ENCODE measurements at places on chromosomes 5 and 9.

GRCh38 chr5:62149879-62150278 lies 156.1 kb upstream of the KIF2A start:
- DNase-seq = no peak

GRCh38 chr5:38228914-38229313 lies 29.4 kb upstream of the EGFLAM start:
- DNase-seq = no peak

GRCh38 chr9:78289474-78289873 lies 7.5 kb upstream of the PSAT1 start:
- DNase-seq = no peak

DNA sequence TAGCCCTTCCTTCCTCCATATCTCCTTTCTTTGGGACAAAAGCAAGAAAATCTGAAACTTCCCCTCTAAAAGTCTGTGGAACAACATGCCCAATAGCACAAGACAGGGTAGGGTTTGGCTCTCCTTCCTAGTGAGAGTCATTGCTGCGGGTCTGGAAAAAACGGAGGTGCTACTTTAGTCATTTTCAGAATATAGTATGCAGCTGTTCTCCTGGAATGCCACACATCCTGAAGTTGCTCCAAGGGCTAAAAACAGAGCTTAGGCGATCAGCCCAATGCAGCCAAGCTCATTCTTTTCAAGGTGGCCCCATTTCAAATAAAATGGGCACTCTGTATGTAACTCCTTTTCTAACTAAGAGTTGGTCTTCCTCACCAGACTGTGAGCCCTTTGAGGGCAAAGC lies 39.5 kb upstream of the MYOT start:
- DNase-seq = no peak

DNA sequence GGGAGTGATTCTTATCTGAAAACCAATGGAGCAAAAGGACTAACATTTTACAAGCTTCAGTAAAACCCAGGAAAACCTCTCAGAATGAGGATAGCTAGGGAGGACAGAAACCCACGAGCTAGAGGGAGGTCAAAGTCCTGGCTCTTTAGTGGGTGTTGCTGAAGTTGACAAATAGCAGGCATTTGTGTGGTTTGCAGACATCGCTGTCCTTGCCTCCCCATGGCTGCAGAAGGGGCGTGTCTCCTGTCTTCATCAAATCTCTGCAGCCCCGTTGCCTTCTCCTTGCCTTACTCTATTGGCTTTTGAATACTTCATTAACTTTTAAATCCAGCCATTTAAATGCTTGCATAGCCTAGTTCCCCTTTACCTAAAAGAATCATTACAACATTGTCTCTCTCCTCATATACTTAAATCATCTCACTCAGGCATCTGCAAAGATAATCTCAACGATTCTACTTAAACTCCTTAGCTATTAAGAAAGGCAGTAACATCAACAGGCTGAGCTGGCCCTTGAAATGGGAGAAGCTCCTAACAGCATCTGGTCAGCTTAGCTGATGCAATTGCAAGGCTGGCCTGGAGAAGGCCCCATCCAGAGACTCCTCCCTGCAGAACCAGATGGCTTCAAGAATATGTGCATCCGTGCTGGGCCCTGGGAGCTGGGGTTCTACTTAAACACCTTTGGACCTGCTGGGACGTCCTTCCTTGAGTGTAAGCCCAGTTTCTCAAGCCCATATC lies 152.8 kb upstream of the TAS2R1 start:
- no peak for DNase-seq

GRCh38 chr5:35281613-35282012 lies 51.3 kb upstream of the PRLR start:
- no peak for DNase-seq

- DNase-seq = no peak
These were observed 87.0 kb downstream of the ANGPTL2 start for GRCh38 chr9:127035423-127035822.

DNA sequence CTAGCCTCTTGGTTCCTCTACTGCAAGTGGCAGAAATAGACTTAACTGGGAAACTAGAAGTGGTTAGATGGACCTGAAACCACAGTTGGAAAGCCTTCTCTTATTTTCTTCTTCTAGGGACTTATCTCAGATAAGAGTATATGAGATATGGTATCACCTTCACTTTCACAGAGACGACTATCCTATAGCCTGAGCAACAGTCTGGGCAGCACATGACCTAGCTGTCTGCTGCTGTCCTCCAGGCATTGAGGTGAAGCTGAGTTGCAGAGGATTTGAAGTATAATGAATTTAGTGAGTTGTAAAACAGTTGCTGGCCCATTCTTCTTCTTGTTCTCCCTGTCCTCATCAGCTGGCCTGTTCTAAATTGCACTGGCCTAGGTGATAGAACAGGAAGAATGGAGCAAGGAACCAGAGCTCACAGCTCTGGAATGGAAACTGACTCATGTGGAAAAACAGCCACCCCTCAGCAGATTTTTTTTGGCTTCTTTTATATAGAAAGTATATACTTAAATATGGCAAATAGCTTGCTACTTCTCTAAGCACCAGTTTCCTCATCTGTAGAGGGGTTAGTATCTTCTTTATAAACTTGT lies 27.8 kb downstream of the RECK start:
- DNase-seq = no peak

DNA sequence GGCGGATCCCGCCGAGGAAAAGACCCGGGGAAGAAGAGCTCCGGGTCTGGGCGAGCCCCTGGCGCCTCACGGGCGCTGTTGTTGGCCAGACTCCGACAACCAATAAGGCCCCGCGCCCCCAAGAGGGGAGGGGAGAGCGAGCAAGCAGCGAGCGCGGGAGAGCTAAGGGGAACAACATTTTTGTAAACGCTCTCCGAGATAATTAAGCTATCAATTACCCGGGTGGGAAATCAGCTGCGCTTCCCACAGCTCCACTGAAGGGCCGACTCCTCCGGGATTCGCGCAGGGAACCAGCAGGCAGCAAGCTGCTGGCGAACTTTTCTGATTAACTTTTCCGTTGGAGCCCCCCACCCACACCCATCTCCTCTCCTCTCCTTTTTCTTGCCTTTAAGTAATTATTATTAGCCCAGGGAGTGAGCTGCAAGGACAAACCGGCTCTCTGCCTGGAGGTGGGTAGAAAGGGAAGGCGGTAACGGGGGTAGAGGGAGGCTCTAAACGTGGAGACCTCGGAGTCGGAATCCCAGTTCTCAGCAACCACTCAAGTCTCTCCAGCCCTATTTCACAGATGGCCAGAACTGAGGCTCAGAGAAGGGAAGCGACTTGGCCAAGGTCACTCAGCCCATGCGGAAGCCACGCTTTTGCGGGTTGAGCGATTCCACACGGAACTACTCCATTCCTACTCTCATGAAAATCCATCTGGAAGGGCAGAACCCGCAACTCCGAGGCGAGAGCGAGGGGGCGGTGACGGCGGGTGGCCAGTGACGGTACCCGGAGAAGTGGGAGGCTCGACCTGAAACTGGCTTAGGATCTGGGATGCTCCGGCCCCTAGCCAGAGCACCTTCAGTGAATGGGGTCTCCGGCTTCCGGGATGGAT lies 1.3 kb downstream of the ASTN2 start:
- DNase-seq = no peak

GRCh38 chr5:175863316-175863715 lies 8.1 kb upstream of the CPLX2 start:
- DNase-seq = no peak

DNA sequence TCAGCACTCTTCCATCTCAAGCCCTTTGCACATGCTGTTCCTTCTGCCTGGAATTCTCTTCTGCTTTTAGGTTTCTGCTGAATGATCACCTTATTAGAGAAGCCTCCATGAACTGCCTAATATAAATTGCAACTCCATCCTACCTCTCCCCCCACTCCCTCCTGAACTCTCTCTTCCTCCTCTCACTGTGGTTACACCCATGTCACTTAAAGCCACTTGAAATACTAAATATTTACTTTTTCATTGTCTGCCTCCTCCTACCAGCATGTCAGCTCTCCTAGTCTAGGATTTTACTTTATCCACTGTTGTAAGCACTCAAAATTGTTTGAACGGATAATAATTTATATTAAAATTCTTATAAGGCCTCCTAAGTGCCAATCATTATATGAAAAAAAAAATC lies 43.8 kb downstream of the ACTL7B start:
- no peak for DNase-seq

- no peak for DNase-seq
These were observed 102.3 kb downstream of the SYK start for GRCh38 chr9:90903766-90904424.

DNA sequence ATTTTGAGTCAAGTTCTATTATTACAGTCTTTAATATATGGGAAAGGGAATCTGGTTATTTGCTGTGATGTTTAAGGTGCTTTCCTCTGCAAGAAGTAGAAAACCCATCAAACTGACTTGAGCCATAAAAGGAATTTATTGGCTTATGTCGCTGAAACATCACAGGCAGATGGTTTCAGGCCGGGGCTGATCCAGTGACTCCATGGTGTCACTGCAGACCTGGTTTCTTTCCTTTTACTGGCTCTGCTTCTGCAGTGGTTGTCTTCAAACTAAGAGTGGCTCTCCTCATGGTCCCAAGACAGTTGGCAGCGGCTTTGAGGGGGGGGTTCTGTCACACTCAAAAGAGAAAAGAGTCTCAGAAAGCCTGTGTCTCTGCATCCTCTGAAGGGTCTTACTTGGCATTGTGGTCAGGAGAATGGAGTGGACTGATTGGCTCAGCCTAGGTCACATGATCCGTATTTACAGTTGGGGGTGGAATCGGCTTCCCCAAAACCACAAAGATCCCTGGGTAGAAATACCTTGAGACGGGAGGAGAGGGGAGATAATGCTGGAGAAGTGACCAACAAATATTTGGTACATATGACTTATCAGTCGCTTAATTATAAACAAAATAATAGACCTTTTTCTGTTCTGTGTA lies 106.3 kb downstream of the DAPK1 start:
- no peak for DNase-seq

DNA sequence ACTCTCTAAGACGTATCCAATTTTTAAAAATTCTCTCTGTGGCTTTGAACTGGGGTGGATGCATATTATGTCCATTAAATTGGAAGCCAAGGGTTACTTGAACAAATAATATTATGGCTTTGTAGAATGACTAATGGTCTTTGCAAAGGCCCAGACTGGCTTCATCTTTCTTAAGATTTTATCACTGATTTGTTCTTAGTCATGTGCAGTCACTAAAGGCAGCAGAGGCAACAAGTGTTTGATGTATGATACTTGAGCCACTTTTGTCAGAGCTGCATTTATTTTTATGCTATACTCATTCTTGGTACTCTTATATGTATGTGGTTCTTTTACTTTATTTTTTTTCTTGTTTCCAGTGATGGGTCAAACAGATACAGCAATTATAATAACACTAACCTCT lies 152.2 kb downstream of the NR2F1-AS1 start:
- DNase-seq = no peak

- no peak for DNase-seq
These were observed 196.8 kb downstream of the ANXA1 start for GRCh38 chr9:73348471-73348870.

Measured in AG04449 (cell line).